ENCODE measurements at places on chromosomes 5 and 9. TPM values are rescaled to one million over a fixed set of nuclear protein-coding genes. Genes with fewer than 3 reads are reported as not detected.

The PCDHGA4 gene
- 2.4 TPM for polyA plus RNA-seq

The EQTN gene
- 0.31 TPM for polyA plus RNA-seq

The FLT4 gene
- polyA plus RNA-seq = 25.4 TPM

DNA sequence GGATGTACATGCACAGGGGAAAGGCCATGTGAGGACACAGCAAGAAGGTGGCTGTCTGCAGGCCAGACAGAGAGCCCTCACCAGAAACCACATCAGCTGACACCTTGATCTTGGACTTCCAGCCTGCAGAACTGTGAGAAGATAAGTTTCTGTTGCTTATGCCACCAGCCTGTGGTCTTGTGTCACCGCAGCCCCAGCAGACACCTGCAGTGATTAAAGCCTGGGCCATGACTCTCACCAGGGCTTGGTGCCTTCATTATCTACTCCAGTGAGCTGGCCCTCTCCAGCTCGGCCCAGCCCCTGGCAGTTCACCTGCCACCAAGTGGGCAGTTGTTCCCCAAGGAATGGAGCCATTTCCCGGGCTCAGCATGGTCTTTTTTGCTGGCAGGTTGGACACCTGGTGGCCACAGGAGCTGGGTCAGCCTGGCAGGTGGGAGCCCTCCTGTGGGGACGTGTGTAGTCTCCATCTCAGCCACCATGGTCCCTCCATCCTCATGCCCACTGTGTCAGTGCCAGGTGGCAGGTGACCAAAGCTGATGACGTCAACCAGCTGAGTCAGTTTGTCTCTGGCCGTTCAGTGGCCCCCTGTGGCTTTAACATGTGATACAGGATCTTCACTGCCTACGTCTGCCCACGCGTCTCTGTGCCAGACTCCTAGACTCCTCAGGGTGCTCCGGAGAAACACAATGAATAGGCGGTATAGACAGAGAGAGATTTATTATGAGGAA, 99.9 kb upstream of the PPP1R26 start:
- no peak for DNase-seq

DNA sequence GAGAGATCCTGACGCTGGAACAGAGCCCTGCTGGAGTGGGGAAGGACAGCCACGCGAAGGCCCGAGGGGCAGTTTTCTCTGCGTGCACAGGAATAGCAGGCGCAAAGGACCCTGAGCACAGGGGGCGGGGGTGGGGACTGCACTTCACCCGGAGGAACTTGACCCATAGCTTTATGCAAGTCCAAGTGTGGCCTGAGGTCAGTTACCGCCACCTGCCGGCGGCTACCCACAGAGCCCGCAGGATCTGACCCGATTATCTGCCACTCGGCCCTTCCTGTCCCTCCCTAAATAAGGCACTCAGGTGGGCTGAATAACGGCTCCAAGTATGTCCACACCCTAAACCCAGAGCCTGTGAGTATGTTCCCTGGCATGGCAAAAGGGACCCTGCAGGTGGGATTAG, 65.4 kb upstream of the FCN1 start:
- DNase-seq = no peak

- no peak for DNase-seq
Observed at GRCh38 chr9:123485216-123485615, 129.2 kb downstream of the CRB2 start.

DNA sequence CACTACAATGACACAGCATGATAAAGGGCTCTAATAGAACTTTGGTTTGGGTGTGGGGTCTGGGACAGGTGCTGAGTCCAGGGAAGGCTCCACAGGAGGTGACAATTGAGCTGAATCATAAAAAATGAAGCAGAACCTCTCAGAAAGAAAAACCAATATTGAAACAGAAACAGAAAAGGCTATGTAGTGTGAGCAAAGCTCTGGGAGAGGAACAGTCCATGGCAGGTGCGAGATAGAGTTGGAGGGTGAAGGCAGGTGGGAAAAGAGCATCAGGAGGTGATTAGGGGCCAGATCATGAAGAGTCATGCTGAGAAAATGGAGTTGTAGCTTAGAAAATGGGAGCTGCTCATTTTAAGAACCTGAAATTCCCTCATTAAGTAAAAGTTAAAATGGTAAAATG, 164.9 kb downstream of the KCTD16 start:
- DNase-seq = no peak

Measured in right renal pelvis (tissue), 4 donors.